Activated CD4-positive, alpha-beta T cell treated with anti-CD3 and anti-CD28 coated beads for 4 hours (primary cell): ENCODE measurements at places on chromosomes 16 and 17.

DNA sequence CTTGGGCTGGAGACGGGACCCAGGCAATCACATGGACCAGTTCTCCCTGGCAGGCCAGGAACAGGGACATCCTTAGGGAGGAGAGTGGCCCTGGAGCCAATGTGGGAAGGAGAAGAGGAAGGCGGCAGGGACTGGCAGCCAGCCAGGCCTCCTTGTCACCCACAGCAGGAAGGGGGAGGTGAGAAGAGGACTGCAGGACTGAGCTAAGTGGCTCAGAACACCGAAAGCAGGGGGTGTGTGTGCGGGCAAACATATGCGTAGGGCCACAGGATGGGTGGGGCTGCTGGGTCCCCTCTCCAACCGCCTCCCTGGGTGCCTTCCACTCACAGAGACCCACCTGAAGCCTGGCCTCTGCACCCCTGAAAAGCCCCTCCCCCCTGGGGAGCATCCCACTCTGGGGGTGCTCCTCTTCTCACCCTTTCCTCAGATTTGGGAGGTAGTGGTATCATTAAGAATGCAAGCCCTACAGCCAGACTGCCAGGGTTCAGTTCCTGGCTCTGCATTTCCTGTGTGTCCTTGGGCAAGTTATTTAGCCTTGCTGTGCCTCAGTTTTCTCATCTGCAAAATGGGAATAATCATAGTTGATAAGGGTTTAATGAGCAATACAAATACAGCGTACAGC lies 8.1 kb downstream of the PNMT start:
- DNase-seq, result no peak

GRCh38 chr17:51745993-51746392 lies 412.5 kb downstream of the CA10 start:
- no peak for DNase-seq

- DNase-seq, result no peak
Observed at GRCh38 chr17:7221278-7222092, 1.7 kb downstream of the ACADVL start.

- DNase-seq, result no peak
Observed at GRCh38 chr16:7964744-7965143, 625.6 kb downstream of the TMEM114 start.

DNA sequence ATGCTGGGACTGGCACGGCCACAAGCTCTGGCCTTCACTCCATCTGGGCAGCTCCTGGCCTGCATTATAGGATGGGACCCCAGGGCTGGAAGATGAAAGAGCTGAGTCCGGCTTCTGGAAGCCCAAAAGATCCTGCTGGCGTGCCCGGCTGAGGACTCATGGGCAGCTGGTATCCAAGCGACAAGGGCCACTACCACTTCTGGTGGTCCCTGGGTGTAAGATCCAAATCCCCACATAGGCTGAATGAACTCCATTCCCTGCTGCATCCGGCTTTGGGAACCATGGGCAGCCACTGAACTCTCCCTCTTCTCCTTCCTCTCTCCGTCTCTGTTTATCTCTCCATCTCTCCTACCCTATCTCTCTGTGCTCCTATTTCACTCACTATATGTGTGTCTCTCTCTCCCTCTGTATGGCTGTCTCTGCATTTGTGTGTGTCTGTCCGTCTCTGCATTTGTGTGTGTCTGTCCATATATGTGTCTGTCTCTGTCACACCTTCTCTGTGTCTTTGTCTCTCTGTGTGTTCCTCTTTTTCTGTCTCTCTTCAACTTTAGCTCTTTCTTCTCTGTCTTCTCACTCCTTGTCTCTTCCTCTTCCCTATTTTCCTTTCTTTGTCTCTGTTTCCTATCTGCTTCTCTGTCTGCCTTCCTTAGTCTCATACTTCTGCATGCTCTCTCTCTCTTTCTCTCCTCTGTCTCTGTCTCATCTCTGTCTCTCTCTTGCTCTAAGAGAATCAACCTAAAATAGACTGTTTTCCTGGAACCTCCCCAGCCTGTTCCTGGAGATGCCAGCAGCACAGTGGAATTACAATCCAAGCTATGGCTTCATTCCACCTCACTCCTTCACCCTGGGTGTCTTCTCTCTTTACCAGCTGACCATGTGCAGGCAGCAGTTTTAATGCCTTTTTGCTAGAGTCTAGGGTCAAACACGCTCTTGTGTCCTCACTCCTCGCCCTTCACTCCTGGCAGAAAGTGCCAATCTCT lies 60.4 kb upstream of the IRX6 start:
- DNase-seq, result no peak

- DNase-seq, result no peak
Observed at GRCh38 chr17:40809721-40810421, 10.1 kb upstream of the KRT28 start.

- peak; percentile 50 for DNase-seq
Observed at GRCh38 chr17:58337210-58337599, 8.6 kb upstream of the TSPOAP1 start.

DNA sequence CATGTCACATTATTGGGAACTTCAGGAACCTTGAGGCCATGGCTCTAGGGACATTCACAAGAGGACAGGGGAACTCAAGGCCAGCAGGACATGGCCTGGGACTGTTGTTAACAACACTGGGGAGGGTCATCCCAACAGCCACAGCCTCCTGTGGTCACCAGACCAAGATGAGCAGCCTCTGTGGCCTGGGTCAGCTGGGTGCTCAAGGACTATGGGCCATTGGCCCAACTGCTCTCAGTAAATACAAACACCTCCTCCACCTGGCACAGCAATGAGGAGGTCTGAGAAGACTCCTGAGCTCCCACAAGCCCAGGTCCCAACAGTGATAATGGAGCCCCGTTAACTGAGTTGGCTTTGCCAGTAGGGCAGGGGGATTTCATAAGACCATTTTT lies 20.9 kb downstream of the KIFC3 start:
- DNase-seq, result no peak

DNA sequence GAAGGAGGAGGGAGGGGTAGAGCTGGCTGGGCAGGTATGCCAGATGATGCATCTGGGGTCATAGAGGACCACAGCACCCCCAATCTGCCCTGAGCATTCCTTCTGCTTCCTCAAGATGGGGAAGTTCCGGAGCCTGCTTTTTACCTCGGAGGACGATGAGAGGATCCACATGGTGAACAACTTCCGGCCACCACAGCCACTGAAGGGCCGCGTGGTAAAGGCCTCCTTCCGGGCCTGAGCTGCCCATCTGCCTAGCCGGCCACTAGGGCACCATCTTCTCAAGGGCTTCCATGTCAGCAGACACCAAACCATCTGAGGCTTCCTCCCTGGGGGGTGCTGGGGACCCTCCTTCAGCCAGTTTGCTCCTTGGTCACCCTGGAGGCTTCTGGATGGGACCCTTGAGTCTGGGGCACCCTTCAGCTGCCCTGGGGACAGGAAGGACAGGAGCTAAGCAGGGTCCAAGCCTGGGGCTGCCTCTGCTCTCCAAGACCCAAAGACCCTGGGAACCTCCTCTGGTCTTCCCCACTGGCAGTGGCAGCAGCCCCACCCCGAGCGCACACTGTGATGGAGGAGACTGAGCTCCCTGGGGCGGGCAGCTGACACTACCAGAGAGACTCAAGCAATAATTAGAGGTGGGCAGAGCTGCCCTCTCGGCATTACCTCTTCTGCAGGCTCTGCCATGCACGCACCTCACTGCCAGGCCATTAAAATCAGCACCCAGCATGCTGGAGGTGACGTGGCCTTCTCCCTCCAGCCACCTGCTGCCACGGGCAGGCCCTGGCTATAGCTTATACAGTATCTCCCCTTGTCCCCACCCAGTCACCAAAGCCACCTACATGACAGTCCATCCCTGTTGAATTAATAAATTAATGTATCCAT lies 9.3 kb downstream of the CA7 start:
- no peak for DNase-seq

DNA sequence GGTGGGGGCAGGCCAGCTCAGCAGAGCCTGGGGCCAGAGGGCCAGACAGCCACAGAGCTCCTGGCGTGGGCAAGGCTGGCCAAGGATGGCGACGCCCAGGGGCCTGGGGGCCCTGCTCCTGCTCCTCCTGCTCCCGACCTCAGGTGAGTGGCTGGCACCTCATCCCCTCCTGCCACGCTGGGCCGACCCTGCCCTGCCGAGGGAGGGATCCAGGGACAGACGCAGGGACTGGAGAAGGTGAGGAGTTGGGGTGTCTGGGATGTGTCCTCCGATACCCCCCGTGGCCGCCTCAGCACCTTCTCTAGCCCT lies at the start of gene ADGRG3:
ADGRG3 (plus strand) TSS at position 44 of the 309 bp plus-strand sequence; CDS start at position 86, 42 bp downstream.
- DNase-seq, result no peak

- DNase-seq, result no peak
Observed at GRCh38 chr16:78516006-78516736, 416.7 kb downstream of the WWOX start.

DNA sequence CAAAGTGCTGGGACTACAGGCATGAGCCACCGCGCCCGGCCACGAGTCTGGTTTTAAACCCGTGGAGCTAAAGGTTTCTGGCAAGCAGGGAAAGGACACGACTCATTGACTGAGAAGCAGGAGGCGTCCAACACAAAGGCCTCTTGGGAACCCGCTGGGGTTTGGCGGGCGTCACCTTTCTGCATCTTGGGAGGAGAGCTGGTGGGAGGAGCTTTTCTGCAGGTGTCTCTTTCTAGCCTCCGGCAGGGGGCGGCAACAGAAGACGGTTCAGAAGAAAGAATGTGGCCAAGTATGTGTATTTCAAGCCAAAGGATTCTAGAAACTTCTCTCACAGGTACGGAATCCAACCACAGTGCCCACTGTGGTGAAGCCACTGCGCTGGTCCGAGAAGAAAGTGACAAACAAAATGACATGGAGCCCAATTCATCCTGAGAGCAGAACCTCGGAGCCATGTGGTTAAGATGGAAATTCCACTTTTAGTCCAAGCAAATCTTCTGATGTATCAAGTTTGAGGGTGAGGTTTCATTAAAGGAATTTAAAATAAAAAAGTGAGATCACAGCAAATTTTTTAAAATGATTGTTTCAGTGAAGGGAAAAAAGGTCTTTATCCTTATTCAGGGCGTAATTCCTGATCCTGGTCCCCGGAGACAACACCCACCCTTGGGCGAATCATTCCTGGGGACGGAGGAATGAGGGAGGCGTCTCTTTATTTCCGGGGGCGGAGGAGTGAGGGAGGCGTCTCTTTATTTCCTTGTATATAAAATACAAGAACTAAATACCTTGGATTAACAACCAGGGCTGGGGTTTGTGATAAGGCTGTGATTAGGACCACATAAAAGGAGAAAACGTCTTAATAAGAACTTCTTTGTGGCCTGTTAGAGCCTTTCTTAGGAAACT lies 97.6 kb downstream of the MRM3 start:
- peak; percentile 58 for DNase-seq

DNA sequence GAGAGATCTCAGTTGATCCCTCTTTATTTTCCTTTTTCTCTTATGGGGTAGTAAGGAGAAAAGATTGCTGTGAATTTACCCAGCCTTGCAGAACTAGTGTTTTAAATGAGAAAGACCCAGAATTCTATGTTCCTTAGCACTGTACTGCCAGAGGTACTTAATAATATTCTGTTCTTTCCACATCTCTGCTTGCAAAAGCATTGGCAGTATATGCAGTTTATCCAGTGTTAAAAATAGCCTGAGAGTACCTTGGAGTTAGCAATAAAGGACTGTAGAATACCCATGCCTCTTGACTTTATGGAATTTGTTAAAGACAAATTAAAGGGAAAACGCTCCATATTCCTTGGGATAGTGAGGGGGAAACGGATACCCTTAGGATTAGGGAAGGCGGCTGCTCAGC lies 11.9 kb downstream of the SLC7A6 start:
- DNase-seq, result no peak

GRCh38 chr16:4048481-4048880 lies 67.8 kb downstream of the ADCY9 start:
- DNase-seq, result no peak

DNA sequence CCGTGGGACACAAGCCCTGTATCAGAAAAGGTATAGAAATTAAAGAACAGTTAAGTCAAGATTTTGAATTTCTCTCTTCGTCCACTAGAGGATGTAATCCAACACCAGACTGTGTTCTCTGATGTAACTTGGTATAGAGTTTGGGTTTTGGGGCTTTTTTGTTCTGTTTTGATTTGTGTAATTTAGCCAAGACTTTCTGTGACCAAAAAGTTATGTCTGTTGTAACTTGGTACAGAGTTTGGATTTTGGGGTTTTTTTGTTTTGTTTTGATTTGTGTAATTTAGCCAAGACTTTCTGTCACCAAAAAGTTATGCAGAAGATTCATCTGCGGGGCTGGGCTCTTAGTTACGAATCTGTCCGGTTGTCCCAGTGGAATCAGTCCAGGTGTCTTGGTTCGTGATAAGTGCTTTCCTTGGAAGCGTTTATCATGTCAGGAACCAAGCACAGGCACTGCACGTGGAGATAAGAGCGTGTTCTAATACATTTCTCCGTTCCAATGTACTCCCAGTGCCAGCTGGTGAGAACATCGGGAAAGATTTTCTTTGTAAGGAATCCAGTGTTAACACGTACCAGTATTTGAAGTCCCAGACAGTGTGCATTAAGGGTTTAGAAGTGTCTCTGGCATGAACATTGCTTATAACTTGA lies 44.1 kb upstream of the SEC14L1 start:
- DNase-seq, result no peak
